ENCODE measurements at places on chromosomes 2 and 18.

DNA sequence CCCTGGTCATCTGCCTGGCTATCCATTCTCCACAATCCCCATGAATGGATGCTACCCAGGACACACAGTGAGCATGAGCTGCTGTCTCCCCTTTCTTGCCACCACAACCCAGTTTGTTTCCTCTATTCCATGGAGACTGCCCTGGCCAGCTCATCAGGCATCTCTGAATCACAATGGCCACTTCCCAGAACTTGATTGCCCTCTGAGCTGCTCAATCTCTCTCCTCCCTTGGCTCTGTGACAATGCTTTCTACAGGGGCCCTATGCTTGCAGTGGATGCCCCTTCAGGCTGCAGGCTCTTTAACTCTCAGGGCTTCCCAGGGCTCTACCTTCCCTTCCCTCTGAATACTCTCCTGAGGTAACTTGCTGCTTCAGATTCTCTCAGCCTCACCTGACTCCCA, 14.4 kb upstream of the SLC4A5 start:
- no peak for DNase-seq

DNA sequence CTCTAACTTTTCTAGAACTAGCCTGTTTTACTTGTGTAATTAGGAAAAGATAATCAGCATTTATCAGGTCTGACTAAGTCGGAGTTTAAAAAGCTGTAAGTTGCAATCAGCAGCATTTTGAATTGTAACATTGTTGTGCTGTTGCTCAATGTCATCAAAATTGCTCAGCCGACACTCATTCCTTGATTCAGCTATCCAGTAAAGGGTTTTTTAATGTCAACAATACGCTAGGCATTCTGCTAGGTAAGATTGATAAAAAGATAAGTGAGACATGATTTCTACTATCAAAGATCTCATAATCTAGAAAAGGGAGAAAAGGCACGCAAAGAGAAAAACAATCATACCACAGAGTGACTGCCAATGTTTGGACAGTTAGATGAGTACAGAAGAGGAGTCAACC, 327.1 kb upstream of the CDH2 start:
- no peak for DNase-seq

DNA sequence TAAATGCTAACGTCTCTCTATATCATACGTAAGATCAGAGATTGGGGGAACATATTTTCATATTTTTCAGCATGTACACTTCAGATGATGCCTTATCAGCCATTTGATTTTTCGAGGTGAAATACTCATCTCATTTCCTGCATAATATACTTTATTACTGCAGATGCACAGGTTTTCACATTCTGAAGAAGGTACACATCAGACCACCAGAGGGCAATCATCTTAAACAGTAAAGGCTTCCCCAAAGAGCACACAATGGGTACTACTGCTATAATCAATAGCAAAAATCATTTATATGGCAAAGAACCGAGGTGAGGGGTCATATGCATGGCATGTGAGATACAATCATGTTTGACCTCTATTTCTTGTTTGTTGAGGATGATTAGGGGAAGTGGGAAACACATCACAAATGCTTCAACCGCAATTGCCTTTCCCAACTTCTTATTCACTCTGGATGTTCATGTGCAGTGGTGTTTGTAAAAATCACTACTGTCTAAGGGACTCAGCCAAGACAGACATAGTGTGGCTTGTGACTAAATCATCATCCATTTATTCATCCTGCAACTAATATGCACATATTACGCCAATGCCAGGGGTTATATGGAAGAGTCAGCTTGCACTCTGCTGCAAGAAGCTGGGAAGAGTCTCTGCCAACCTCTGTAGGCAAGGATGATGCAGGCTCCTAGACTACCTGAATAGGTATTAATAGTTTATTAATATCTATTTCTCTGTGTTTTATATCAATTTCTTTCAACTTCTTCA, 118.7 kb downstream of the EPB41L3 start:
- DNase-seq = no peak

DNA sequence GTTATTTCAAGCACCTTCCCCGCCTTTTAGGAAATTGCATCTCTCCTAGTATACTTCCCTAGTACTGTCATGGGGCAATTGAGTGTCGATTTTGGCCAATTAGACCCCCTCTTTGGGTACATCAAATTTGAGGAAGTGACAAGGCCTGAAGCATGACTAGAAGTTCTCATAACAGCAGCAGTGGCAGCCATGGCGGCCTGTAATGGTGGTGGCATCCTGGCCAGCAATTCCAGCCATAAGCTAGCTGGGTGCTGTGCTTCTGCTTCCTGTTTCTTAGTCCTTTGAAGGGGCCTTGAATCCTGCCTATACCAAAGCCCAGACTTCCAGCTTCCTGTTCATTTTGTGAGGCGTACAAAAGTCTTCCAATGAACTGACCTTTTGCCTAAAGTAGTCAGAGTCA, 523.1 kb downstream of the PLCL1 start:
- no peak for DNase-seq

- DNase-seq = no peak
Observed at GRCh38 chr18:52822160-52822559, 482.2 kb downstream of the DCC start.

GRCh38 chr2:80322311-80322920, 17.9 kb upstream of the LRRTM1 start:
- DNase-seq = no peak

DNA sequence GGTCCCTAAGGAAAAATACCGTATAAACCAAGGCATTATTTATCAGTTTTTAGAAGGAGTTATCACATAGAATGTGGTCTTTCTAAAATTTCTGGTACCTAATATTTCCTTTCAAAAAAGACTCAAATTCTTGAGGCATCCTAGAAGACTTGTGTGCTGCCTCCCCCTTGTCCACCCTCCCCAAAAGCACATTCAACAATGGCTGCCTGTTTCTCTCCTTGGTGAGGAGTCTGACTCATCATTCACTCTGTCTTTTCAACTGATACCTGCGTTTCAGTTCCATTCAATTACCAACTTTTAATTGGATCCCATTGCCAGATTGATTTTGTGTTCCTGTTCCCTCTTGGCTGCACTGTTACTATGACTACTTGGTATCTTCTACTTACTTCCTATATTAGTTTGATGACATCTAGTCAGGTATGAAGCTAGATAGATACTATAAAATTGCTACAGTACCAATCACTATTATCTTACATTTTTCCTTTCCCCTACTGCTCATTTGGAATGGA, 72.9 kb downstream of the XRCC5 start:
- no peak for DNase-seq

DNA sequence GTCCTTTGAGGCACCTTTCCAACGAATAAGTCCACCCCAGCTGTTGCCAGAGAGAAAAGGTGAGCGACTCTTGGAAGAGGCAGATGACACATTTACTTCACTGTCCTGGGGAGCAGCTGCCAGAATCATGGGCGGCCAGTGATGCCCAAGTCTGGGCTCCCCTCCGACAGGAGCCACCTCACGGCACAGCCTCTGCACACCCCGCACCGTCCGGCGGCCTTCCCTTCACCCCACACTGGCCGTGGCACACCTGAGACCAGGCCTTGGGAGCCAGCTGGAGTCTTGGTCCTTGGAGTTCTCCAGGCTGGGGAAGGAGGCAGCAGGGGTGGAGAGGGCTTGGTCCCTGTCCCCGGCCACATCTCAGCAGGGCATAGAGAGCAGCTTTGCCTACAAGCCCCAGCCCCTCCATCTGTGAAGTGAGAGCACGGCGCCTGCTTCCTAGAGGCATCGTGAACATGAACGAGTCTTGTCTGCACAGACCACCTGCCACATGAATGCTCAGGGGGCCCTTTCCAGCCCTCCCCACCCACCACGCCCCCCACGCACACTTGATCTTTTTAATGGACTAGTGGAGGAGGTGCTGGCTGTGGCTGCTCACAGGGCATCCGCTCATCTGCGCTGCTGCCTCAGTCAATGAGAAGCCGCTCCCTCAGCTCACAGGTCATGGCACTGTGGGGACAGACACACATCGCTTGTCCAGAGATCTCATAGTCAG, 400.2 kb upstream of the MYT1L start:
- DNase-seq = no peak

DNA sequence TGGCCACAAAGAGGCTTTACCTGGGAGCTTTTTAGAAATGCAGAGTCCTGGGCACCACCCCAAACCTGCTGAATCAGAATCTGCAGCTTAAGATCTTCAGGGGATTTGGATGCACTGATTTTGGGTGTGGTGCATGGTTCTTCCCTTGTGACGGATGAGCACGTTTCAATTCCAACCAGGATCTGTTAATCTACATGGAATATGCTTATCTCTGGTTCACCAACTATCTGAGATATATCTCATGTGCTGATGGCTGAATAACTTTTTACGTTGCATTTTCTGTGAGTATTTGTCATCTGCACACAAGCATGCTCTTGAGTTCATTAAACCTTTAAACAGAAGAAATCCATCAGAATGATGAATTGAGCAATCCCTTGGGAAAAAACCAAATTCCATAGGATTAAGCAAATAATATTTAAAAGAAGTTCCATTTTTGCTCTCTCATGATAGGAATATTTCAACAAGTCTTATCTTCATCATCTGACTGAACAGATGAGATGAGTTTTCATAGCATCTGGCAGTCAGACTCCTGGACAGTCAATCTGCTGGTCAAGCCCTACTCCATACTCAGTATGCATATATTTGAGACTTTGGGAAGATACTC, 120.6 kb downstream of the PLB1 start:
- no peak for DNase-seq

- DNase-seq = no peak
Observed at GRCh38 chr2:65545837-65546805, 113.7 kb upstream of the SPRED2 start.

DNA sequence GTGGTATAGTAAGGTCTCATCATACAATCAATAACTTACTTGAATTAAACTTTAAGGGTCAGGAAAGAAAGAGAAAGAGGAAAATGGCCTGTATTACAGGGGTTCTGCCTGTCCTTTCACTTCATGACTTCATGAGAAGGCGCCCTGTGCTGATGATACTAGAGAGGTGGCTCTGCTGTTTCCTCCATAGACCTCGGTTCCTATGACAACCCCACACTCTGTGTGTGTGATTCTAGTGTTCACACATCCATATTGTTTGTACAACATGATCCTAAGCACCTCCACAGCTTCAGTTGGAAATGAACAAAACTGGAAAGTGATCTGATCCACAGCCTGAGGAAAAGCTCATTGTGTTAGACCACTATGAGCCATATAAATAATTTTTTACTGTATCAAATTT, 7.0 kb upstream of the REEP1 start:
- no peak for DNase-seq

DNA sequence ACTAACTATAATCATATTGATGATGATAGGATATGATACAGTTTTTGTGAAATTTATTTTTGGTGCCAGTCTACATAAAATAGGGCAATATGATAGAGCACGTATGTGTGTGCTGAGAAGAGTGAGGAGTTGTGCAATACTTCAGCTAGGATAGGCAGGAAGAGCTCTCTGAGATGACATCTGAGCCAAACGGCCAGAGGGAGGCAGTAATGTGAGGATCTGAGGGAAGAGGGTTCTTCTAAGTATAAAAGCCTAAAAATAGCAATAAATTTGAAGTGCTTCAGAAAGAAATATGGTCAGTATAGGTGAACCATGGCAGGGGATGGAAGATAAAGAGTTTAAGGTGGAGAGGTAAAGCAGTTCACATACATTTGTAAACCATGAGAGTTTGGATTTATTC, 102.5 kb downstream of the OLA1 start:
- DNase-seq = no peak

DNA sequence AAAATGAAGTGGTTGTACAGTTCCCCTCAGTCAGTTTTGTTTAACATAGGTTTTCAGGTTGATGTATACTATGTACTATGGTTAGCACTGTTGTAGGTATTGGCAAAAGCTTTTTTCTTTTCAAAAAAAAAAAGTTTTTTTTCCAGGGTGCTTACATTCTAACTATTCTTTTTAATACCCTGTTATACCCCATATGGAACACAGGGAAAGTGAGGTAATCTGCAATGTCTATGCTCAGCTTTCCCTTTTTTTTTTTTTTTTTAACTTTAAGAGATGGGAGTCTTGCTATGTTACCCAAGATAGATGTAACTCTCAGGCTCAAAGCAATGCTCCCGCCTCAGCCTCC, 590 bp upstream of the CCDC138 start:
- no peak for DNase-seq

GRCh38 chr2:229882583-229882982, 39.2 kb downstream of the TRIP12 start:
- no peak for DNase-seq

DNA sequence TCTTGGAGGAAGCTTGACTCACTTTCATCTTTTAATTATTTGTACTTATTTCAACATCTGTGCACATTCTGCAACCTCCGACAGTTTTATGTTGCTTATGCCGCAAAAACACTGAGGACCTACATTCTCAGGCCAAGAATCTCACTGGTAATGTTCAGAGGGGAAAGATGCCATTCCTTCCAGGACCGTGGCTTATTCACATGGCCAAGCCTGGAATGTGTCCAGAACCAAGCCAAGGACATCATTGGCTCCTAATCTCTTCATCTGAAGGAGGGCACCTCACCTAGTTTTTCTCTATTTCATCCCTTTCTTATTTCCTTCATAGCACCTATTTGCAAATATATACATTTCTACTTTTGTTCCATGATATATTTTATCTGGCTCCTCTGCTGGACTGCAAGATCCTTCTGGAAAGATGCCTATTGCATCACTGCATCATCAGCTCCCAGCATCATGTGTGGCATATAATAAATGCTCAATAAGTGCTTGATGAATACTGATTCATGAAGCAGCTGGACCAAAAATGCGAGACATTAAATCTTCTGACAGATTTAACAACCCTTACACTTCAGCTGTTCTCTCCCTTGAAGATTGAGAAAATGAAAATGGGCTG, 377.1 kb downstream of the TNS1 start:
- no peak for DNase-seq

DNA sequence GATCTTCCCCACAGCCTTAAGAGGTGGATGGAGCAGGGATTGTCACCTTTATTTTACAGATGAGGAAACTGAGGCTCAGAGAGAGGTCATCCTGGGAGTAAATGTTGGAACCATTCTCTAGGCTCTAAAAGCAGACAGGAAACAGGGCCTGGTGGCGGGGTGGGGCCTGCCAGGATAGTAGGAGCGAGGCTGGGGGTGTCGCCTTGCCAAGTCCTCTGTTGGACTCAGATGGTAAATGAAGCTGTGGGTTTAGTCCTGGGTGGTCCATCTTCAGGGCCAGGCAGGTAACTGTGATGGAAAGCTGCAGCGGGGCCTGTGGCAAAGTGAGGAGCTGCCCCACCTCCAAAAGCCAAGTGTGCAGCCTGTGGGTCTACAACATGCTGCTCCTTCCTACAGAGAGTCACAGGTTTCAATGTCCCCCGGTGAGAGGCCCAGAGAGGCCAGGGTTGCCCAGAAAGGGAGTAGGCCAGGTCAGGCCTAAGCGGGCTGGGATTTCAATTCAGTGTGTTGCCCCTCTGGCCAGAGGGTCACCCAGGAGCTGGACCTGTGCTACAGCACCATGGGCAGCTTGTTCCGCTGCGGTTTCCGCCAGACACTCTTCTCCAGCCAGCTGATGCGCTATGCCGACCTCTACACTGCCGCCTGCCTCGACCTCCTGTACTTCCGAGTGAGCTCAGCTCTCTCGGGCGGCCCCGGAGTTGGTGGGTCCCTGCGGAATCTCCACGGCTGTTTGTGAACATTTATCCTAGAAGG, 6.6 kb downstream of the NT5DC4 start:
- no peak for DNase-seq
